ENCODE measurements at places on chromosomes 12 and 14. TPM values are rescaled to one million over a fixed set of nuclear protein-coding genes. Genes with fewer than 3 reads are reported as not detected.

GRCh38 chr14:22469538-22470303 is 119.3 kb downstream of the DAD1 start:
- H3K27me3 ChIP-seq = no peaks in the 10 kb centered on the region
- H3K27ac ChIP-seq = no peak overlapping the region
- peaks cover 22% of the 10 kb centered on the region for H3K4me1 ChIP-seq
- no peak for DNase-seq

DNA sequence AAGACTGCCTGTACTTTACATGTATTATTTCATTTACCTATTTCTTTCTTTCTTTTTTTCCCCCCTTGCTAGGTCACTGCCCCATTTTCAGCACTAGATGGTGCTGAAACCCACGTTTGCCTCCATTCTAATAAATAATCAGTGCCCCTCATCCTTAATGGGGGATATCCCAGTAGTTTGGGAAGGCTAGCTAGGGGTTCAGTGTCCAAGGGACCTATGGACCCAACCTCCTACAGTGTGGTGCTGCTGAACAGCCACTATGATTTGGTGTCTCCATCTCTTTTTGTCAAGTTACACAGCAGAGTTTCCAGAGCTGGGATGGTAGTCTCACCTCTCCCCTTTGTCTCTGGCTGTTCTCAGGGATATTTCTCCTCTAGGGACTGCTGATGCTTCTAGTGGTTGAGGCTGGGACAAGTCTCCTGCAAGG is 6.5 kb upstream of the HCFC2 start:
- DNase-seq = no peak
- H3K27ac ChIP-seq = no peak overlapping the region
- H3K4me3 ChIP-seq = no peak overlapping the region
- H3K4me1 ChIP-seq = peaks cover 10% of the 10 kb centered on the region

DNA sequence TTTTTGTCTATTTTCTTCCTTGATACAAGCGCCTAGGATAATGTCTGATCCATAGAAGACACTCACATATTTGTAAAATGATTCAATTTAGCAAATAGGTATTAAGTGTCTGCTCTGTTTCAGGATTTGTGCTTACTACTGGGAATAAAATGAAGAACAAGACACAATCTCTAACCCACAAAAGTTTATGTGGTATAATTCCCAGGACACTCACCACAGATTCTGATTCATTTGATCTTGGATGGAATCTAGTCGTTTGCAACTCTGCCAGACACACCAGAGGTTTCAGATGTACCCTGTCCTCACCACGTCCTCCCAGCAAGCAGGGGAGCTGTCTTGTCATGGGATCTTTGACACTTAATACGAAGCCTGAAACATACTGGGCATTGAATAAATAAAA is 208.3 kb downstream of the LRIG3 start:
- no peak overlapping the region for H3K27ac ChIP-seq
- H3K27me3 ChIP-seq = no peaks in the 10 kb centered on the region
- no peaks in the 10 kb centered on the region for H3K4me1 ChIP-seq
- DNase-seq = no peak
- no peaks in the 10 kb centered on the region for H3K36me3 ChIP-seq

DNA sequence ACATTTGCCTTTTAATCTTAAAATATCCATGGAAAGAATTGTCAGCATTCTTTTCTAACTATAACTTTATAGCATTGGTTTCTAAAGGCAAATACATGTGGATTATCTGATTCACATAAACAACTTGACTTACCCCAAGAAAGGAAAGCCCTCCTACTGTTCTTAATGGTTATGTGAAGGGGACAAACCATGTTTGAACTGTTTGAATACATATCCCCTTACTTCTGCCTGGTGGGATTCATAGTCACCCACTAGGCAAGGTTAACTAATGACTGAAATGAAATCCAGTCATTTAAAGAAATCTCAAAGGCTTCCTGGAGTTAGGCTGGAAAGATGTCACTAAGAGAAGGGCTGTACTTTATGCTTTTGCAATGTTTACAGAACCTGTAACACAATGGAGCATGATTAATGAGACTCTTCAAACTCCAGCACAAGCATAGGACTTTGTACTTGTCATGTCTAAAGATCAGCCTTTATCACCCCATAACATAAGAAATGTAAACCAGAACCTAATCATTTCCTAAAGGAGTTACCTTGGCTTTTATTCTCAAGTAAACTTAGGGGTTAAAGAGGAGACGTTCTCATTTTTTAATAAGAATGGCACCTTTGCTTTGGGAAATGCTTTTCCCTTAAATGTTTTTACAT is 10.2 kb upstream of the FLRT2 start:
- H3K27me3 ChIP-seq = no peaks in the 10 kb centered on the region
- no peak overlapping the region for H3K27ac ChIP-seq

The TMEM63C gene
- not detected for total RNA-seq

- H3K27ac ChIP-seq = no peak overlapping the region
- H3K27me3 ChIP-seq = no peaks in the 10 kb centered on the region
Measured at GRCh38 chr14:33943096-33943883, 7.6 kb downstream of the EGLN3 start.

The STYK1 gene
- not detected for total RNA-seq

DNA sequence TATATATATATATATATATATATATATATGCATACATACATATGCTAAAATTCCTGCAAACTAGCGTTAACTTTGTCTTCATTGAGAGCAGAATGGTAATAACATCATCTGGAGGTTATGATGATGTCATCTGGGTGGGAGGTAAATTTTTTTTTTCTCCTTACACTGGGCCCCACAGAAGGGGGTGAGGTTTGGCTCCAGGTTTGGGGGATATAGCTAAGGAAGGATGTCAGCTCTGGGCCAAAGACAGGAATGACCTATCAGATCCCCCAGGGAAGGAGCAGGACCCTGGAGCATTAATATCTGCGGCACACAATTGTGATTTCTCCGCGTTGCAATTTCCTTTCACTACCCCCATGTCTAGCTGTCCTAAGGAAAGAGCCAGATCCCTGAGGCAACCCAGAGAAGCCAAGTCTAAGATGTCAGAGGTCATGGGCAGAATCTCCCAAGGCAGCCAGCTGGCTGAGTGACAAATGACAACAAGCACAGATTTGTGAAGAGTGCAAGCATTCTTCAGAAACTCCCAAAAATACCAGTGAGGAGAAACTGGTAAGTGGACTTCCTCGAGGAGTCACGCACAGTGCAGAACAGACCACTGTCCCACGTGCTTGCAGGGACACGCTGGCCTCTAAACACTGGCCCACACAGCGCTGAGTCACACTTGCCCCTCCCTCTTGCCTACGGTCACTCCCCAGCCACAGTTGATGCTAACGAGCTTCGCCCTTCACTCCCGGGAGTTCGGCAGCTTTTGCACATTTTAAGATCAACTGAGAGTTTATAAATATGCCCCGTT is 9.9 kb downstream of the UBC start:
- no peaks in the 10 kb centered on the region for H3K27me3 ChIP-seq
- peaks cover 18% of the 10 kb centered on the region for H3K4me1 ChIP-seq
- DNase-seq = peak; percentile 93
- H3K4me3 ChIP-seq = peak overlapping the region; percentile 9
- H3K27ac ChIP-seq = peak overlapping the region; percentile 48
- H3K36me3 ChIP-seq = no peaks in the 10 kb centered on the region

GRCh38 chr12:113555226-113555625 is 83.6 kb upstream of the LHX5 start:
- no peak for DNase-seq
- no peaks in the 10 kb centered on the region for H3K4me1 ChIP-seq
- H3K27me3 ChIP-seq = no peaks in the 10 kb centered on the region
- no peak overlapping the region for H3K27ac ChIP-seq
- H3K4me3 ChIP-seq = no peak overlapping the region

DNA sequence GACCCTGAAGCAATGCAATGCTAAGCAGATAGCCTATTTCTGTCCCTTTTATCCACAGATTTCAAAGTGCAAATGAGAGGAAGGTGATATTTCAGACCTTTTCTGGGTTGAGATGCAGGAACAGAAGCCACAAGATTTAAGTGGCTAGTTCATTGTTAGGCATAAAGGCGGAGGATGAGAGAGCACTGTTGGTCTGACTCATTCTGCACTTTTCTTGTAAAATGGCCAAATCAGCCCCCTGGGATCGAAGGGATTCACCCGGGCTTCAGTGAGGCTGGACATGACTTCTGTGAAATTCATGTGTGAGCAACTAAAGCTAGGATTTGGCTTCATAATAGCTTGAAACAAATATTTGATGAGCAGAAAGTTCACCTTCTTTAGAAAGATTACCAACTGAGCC is 101.9 kb upstream of the OVCH1 start:
- H3K27ac ChIP-seq = no peak overlapping the region
- no peaks in the 10 kb centered on the region for H3K27me3 ChIP-seq
- no peak for DNase-seq
- H3K4me3 ChIP-seq = no peak overlapping the region
- H3K36me3 ChIP-seq = peaks cover 10% of the 10 kb centered on the region

The ARHGEF25 gene
- total RNA-seq = 11.0 TPM
